ENCODE measurements at places on chromosomes 5 and 9.

DNA sequence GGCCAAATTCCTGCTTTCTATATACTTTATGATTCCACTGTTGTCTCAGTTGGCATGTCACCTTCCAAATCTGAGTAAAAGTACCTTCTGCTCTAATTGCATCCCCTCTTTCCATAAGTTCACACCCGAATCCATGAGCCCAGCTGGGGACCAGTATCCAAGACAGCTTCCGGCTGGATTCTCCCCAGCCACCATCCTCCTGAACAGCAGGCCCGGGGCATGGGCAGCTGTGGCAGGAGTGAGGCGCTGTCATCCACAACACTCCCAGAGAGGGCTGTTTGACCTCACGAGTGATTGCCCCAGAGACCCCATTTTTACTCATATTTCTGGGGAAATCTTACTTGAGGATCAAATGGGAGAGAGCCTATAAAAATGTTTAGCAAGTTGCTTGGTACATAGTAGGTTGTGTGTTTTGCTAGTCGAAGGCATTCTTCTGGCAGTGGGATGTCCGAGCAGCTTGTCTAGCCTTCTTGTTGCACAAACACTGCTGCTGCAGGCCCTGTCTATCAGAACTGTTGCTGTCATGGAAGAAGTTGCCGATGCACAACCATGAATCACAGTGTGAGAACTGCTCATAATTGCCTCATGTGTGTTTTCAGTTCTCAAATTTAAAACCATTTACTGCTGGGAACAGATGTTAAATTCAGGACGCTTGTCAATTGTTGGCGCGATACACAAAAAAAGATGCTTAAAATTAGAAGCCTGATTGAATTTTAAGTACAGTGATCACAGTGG lies 93.8 kb downstream of the HSPA4 start:
- no peak for DNase-seq

DNA sequence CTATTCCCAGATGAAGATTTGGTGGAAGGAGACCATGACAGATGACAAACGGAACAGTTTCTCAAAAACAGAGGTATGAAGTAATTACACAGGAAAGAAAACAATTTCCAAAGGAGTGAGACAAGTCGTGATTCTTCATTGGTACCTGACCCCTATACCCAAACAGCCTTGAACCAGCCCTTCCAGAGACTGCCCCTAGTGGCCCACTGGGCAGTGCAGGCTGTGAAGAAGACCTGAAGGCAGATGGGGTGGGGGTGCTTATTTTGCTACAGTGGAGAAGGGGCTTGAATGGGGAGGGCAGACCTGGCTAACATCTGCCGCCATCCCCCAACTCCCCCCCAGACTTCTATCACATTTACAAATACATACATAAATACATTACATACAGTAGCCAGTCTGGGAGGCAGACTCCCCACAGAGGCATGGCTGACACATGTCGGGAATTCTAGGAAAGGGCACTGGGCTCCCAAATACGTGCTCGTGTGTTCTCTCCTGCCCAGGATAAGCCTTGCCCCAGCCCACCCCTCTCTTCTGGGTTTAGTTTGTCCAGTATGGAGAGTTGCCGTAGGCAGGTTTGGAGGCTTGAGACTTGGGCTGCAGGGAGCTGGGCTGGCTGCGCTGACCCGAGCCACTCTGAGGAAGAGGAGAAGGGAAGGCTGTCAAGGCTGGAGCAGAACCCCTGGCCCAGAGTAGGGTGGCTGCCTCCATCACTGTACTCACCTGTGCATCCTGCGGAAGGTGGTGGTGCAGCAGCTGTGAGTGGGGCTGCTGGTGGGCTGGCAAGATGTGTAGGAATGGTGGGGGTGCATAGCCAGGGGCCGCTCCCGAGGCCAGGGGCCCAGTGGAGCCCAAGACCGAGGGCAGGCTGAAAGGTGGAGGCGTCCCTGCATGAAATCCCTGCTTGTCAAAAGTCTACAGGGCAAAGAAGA lies 105.3 kb downstream of the UBE2R2 start:
- no peak for DNase-seq

- no peak for DNase-seq
These were observed 936.6 kb downstream of the NR2F1-AS1 start for GRCh38 chr5:92644266-92644886.

DNA sequence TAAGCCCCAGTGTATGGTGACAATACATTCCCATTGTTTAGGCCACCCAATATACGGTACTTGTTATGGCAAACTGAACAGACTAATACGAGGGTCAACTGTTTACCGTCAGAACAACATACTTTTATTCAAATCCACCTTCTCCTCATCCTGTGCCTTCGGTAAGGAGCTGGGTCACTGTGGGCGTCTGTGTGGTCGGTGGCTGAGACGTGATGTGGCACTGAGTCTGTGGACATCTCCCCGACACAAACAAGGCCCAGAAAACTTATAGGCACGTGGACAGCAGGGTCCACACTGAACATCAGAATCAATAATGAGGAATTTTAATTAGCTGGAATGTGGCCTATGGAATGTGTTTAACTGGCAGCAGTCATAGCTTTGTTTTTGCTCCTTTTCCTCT lies 154.3 kb upstream of the IRX2 start:
- DNase-seq: no peak

DNA sequence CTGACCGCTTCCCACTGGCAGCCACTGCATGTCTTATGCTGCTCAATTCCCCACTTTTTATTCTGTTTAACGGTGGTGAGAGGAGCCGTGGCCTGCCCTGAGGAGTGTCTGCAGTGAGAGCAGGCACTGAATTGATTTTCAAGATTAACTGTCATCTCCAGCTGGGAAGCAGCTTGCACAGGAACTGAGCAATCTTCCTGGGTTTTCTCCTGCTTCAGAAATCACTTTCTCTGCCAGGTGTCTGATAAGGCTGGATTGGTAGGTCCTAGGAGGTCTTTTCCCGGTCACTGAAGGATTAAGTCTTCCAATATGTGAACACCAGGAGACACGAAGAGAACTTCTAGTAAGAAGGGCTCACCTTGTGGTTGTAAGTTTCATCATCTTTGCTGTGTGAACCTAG lies 181.1 kb upstream of the RAD23B start:
- no peak for DNase-seq

- DNase-seq: no peak
These were observed 384.6 kb downstream of the BRINP1 start for GRCh38 chr9:118984607-118985006.

- DNase-seq: no peak
These were observed 85.0 kb downstream of the STK10 start for GRCh38 chr5:172102913-172103626.

DNA sequence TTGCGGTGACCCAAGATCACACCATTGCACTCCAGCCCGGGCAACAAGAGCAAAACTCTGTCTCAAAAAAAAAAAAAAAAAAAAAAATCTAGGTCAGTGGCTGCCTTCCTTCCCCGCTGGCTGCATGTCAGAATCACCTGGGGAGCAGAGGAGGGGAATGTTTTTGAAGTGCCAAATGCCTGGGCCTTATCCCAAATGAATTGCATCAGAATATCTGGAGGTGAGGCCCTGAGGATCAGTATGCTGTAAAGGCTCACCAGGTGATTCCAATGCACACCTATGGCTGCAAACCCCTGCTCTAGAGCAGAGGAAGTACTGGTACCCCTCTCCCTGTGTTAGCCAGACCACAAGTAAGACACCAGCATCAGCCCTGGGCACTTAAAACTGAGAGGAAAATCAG lies 44.7 kb upstream of the GABRP start:
- no peak for DNase-seq

DNA sequence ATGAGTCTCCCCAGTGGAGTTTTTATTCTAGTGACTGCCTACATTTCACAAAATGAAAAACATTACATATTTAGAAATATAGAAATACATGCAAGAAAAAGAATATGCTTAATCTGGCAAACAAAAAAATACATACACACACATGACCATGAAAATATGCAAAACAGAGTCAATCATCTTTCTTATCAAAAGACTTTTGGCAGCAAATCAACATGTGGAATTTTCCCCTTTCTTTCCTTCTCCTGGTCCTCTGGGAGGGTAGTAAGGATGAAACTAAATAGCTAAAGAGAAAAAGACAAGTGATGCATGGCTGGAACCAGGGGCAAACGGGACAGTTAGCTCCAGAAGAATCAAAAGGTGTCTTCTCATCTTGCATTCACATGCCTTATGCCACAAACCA lies 69.4 kb downstream of the APBA1 start:
- no peak for DNase-seq

DNA sequence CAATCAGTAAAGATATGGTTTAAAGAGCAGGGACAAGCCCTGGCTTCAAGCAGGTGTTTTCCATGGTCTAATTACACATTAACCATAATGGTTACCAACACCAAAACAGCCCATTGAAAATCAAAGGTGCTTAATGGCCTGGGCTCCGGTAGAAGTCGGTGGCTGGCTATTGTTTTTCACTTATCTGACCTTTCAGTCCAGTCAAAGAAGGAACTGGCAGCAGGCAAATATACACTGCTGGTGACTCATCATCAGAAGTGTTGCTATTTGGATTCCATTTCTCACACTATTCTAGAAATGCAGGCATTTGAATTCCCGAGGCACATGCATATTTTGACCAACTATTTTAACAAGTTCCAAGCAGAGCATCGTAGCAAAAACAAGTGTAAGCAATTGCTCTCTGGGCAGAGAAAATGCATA lies 26.3 kb upstream of the GABRP start:
- no peak for DNase-seq

DNA sequence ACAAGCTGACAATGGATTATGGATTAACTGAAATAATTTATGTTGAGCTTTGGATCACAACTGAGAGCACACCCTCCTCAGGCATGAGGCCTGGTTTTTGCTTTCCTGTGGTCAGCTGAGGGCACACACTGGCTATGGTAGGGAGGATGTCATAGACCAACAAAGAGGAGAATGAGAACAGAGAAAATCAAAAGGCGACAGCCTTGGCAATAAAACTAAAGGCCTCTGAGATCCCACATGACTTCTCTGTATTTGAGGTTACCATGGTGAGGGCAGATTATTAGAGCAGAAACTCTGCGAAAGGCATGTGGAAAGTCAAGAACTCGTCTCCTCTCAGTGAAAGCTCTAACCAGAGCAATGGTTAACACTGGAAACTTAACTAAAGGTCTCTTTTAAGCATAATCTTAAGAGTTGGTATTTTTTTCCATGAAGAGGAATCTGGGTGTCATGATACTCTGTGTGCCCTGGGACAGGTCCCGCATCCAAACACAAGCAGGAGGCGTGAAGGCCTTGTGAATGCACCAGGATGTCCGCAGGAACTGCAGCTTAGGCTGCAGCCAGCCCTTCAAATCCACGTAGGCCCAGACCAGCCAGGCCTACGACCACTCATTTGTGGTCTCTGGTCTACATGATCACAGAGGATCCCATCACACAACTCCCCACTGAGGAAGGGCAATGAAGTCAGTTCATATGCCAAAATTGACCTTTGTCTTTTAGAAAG lies 12.4 kb upstream of the MEIKIN start:
- DNase-seq: no peak

DNA sequence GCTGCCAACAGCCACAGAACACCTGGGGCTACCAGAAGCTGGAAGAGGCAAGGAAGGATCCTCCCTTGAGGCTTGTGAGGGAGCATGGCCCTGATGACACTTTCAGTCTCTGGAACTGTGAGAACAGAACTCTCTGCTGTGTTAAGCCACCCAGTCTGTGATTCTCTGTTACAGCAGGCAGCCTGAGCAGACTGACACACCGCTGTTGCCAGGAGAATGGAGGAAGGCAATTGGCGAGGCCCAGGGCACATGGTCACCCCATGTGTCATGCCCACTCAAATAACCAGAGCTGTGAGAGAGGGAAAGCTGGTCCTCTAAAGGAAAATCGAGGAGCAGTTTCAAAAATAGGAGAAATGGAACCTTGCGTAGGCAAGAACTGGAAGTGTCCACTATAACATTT lies 12.0 kb upstream of the KIF4B start:
- DNase-seq: no peak

- DNase-seq: no peak
These were observed 5.1 kb upstream of the WDR5 start for GRCh38 chr9:134130503-134131375.

DNA sequence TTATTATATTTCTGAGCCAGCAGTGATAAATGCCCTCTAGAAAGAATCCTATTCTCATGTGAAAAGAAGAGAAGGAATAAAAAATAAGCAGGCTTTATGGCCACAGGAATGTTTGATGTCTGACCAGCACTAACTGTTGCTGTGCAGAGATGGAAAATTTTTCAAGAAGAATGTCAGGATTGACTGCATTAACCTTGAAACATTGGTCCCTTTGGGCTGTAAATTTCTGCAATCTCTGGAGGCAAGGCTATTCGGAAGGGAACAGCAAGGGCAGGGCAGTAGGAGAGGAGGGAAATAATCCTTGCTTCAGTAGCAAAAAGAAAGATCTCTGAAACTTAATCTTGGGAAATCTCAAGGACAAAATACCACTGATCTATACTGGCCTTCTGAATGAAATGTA lies 415.2 kb downstream of the DNAH5 start:
- DNase-seq: no peak

GRCh38 chr9:134434894-134435506 lies 108.7 kb downstream of the RXRA start:
- DNase-seq: no peak

- no peak for DNase-seq
These were observed 153.5 kb upstream of the DMRT1 start for GRCh38 chr9:687994-688393.

GRCh38 chr5:102595332-102595731 lies 96.5 kb upstream of the SLCO6A1 start:
- DNase-seq: no peak

DNA sequence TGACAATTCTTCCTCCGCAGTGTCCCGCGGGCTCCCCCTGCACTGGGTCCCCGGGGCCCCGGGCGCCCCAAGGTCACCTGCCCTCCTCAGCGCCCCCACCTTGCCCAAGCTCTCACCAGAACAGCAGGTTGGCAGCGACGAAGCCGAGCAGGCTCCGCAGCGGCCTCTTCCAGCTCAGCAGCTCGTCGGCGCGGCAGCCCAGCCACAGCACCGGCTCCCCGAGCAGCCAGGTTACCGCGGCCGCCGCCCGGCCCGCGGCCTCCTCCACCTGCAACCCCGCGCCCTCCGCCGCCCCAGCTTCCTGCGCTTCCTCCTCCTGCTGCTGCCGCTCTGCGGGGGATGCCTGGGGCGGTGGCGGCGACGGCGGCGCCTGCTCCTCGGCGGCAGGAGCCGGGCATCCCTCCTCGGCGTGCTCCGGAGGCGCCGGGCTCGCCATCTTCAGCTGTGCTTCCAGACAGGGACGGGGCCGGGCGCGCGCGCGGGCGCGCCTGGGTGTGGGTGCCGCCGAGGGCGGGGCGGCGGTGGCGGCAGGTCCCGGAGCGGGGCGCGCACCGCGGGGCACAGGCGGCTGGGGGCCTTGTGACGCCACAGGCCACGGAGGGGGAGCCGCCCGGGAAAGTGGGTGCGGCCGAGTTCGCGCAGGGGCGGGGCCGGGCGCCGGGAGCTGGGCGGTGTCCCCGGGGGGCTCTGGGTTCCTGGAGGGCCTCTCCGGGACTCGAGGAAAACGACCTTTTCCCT lies at the start of gene RETREG1:
Gene RETREG1, minus strand, starts transcription at position 462 of the 738 bp plus-strand sequence. Its CDS starts 26 bp downstream, at position 436.
- DNase-seq: peak; percentile 42

- DNase-seq: no peak
These were observed 7.4 kb downstream of the PSAT1 start for GRCh38 chr9:78304357-78304756.

- no peak for DNase-seq
These were observed 218.7 kb downstream of the IRX2 start for GRCh38 chr5:2532809-2533208.

GRCh38 chr9:13053504-13053903 lies 226.0 kb downstream of the MPDZ start:
- DNase-seq: no peak

- no peak for DNase-seq
These were observed 58.9 kb downstream of the AUH start for GRCh38 chr9:91302831-91303230.

Measured in stimulated activated CD4-positive, alpha-beta T cell treated with anti-CD3 and anti-CD28 coated beads, Interleukin-1b, Interleukin-23, amount 100 ng/mL, for 24 hours (primary cell).